Skeletal muscle cell (primary cell): ENCODE measurements at places on chromosomes 6 and 20.
A peak's percentile ranks its signal among the peaks of the same experiment; 100 is the strongest.

DNA sequence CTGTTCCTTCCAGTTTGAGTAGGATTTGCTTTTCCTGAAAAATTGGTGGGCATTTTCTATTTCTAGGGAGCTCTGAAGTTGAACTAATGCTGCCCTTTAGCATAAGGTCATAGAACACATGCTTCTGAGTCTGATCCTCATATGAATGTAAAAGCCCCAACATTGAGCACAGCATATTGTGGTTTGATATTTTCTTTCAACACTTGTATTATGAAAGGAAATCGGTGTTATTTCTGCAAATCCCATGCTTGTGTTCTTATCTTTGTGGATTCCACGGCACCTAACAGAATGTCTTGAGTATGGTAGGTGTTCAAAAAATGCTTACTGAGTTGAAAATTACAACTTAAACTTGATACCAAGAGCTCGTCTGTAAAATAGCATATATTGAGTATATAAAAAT is 85.8 kb downstream of the TRMT11 start:
- no peak for DNase-seq

DNA sequence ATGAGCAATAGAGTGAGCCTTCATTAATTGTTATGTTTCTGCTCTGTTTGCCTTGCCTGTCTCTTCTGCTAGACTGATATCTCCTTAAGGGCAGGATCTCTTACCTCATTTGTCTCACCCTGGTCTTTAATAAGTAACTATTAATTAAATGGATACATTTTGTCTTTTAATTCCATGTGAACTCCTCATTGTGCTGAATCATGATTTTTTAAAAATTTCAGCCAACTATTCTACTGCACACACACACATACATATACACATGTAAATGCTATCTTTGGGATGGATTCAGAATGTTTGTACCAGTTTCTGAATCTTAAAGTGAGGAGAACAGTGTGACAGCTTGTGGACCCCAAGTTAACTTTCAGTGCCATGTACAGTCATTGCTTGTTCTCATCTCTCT is 731.1 kb upstream of the MAP3K7 start:
- DNase-seq: no peak

- DNase-seq: no peak
Measured at GRCh38 chr20:931401-931800, 15.3 kb upstream of the ANGPT4 start.

GRCh38 chr20:52127309-52127708 is 64.3 kb downstream of the ZFP64 start:
- DNase-seq: no peak

- no peak for DNase-seq
Measured at GRCh38 chr6:110037726-110038295, 59.7 kb downstream of the GPR6 start.

DNA sequence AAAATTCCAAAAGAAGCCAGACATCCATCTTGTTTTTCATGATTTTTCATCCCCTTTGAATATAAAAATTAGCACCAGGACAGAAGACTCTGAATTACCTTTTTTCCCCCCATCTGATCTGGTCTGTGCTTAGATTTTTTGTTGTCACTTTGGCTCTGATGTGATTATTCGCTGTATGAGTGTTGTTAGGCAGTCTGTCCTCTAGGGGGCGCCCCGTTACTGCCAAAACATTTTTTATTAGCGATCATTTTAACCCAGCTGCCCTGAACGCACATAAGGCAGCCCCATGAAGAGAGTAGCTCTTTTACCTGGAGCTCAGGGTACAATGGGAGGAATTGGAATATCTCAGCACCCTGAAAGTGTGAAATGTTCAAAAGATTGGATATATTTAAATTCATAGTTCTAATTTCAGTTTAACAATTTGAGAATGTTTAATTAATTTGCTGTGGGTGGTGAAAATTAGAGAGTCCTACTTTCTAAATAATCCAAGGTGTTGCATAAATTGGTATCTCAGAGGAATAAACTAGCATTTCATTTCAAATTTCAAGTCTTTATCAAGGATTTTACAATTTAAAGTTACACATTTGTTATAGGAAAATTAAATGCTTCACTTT is 60.8 kb downstream of the PRPH2 start:
- peak; percentile 10 for DNase-seq

- DNase-seq: no peak
Measured at GRCh38 chr6:96727144-96727543, 110.1 kb downstream of the GPR63 start.

DNA sequence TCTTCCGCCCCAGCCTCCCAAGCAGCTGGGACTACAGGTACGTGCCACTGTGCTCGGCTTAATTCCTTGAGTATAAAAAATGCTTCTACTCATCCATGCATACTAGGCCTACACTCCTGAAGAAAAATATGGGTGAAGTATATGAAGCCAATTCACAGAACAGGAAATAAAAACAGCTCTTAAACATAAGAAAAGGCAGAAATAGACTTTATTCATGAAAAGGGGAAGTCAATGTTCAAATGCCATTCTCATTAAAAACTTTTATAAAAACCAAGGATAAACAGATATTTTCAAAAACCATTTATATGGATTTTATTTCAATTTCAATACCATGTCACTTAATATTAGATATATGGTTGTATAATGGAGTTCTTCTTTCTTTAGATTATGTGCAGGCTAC is 18.3 kb downstream of the SERPINB9 start:
- no peak for DNase-seq
